Thoracic aorta (tissue), 2 donors: ENCODE measurements at places on chromosomes 1 and 21. TPM values are rescaled to one million over a fixed set of nuclear protein-coding genes. Genes with fewer than 3 reads are reported as not detected.

DNA sequence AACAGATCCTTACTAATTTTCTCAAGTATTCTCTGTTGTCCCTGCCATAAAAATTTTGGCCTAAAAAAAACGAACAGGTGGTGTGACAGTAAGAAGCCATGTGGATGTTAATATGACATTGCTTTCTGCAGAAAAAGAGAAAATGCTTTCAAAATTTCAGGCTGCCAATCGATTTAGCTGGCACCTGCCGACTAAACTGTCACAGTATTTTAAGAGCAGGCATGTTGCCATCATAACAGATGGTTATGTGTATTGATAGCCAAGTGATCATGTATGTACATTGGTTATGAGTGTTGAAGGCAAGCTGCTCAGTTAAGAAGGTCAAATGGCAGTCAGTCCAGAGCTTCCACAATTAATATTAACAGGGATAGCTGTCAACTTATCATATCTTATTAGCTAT is 1017.0 kb downstream of the MRPL39 start:
- H3K36me3 ChIP-seq: no peaks in the 10 kb centered on the region
- no peak overlapping the region for H3K4me3 ChIP-seq
- H3K4me1 ChIP-seq: no peaks in the 10 kb centered on the region
- H3K27me3 ChIP-seq: no peaks in the 10 kb centered on the region
- DNase-seq: no peak

GRCh38 chr1:25796811-25797458 is 3.1 kb upstream of the SELENON start:
- peak overlapping the region; percentile 56 for H3K27ac ChIP-seq
- no peaks in the 10 kb centered on the region for H3K27me3 ChIP-seq
- peaks cover 33% of the 10 kb centered on the region for H3K4me1 ChIP-seq
- H3K4me3 ChIP-seq: peak overlapping the region; percentile 44
- no peaks in the 10 kb centered on the region for H3K36me3 ChIP-seq
- DNase-seq: no peak

- no peaks in the 10 kb centered on the region for H3K27me3 ChIP-seq
- no peak overlapping the region for H3K4me3 ChIP-seq
- DNase-seq: no peak
- H3K4me1 ChIP-seq: peaks cover 30% of the 10 kb centered on the region
- no peak overlapping the region for H3K27ac ChIP-seq
Measured at GRCh38 chr21:15752763-15753407, 23.1 kb downstream of the USP25 start.

Gene KCNK1
- 6.2 TPM for total RNA-seq
